ENCODE measurements at places on chromosomes 1 and 21.

DNA sequence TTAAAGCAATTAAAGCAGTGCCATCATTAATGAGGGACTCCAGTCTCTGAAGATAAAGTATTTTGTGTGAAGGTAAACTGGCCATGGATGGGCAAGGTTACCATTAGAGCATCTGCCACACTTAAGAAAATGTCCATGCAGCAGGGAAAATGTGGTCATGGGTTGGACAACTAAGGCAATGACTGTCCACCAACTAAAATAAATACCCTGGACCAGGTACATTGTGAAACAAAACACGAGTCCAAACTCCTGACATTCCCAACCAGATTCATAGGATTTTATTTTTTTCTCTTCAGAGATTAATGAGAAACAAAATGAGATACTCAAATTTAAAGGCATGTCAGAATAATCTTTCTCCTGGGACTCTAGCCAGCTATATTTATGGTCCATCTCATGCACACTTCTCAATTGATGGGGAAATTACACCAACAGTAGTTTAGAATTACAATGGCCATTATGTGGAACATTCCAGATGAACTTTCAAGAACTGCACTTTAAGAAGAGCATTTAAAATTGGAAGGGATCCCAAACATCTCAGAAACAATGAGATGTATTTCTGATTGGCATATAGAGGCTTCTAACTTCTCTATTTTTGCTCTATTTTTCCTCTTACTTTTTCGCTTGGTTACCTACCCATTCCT, 8.1 kb downstream of the GBP7 start:
- no peak overlapping the region for H3K4me3 ChIP-seq
- H3K27ac ChIP-seq = no peak overlapping the region
- H3K4me1 ChIP-seq = no peaks in the 10 kb centered on the region
- H3K36me3 ChIP-seq = no peaks in the 10 kb centered on the region
- H3K27me3 ChIP-seq = no peaks in the 10 kb centered on the region
- DNase-seq = no peak

DNA sequence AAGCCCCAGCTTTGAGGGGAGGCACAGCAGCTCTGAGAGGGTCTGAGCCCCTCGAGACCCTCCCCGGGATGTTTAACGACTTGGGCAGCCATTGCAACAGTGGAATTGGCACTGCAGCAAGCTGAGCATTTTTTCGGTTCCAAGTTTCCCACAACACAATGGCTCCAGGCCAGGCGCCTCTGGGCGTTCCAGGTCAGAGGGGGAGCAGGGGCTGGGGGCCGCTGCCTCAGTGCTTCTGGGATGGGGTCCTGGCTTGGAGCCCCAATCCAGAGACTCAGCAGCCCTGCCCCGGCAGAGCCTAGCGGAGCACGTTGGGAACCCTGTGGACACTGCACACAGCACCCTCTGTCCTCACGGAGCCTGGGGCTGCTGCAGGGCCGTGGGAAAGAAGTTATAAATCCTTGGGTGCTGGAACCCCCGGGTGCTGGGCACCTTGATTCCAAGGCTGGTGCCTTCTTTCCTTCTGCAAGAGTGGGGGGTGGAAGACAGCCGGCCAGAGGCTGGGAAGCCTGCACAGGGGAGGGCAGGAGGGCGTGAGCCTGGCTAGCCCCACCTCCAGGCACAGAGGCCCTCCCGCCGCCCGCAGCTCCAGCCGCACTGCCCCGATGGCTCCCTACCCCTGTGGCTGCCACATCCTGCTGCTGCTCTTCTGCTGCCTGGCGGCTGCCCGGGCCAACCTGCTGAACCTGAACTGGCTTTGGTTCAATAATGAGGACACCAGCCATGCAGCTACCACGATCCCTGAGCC, 50.1 kb downstream of the COL18A1 start:
- peaks cover 27% of the 10 kb centered on the region for H3K36me3 ChIP-seq
- H3K4me1 ChIP-seq = peaks cover 8% of the 10 kb centered on the region
- H3K27me3 ChIP-seq = no peaks in the 10 kb centered on the region
- no peak overlapping the region for H3K27ac ChIP-seq
- DNase-seq = peak; percentile 71
- H3K4me3 ChIP-seq = no peak overlapping the region

GRCh38 chr1:216095400-216095799, 327.8 kb downstream of the USH2A start:
- H3K27me3 ChIP-seq = no peaks in the 10 kb centered on the region
- no peaks in the 10 kb centered on the region for H3K36me3 ChIP-seq
- DNase-seq = no peak
- H3K4me3 ChIP-seq = no peak overlapping the region
- no peak overlapping the region for H3K27ac ChIP-seq

DNA sequence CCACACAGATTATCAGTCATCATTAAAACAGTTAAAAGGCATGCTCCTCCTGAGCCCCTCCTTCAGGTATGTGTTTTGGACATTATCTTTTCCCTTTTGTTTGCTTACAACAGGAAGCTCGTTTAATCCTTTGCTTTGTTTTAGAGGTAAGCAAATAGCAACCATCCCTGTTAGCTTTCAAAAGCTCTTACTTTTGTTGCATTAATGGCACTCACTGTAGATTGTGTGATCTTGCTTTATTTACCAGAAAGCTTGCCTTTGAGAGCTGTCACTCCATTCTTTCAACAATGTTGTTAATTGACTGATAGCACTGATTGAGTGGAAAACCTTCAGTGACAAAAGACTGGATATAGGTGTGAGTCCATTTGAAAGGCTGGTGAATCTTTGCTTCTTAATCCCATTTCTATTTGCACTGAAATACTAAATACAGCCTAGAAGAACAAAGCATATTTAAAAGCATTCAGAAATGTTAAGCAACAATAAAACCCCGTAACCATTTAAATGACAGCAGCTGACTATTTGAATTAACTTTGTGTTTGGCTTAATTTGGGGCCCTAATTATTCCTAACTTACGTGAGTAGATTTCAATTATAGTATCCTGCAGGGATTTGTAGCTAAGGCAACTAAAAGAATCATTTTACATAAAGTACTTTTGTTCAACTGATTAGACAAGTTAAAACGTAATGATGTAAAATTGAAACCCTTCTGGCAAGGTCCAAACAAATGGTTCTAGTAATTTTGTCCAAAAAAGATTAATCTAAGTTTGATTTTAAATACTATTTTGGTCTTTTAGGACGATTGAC, 48.3 kb downstream of the ADGRL2 start:
- H3K4me3 ChIP-seq = no peak overlapping the region
- H3K4me1 ChIP-seq = no peaks in the 10 kb centered on the region

GRCh38 chr1:228299211-228299610, 91.4 kb downstream of the OBSCN start:
- H3K27me3 ChIP-seq = no peaks in the 10 kb centered on the region
- no peaks in the 10 kb centered on the region for H3K4me1 ChIP-seq
- H3K36me3 ChIP-seq = peaks cover 19% of the 10 kb centered on the region
- no peak for DNase-seq

DNA sequence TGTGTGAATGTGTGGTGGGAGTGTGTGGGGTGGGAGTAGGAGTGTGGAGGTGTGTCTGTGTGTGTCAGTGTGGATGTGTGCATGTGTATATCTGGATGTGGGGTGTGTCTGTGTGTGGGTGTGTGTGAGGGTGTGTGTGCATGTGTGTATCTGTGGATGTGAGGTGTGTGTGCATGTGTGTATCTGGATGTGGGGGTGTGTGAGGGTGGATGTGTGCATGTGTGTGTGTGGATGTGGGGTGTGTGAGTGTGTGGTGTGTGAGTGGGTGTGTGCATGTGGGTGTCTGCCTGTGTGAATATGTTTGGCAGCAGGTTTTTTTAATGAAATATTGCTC, 106.1 kb downstream of the PDE9A start:
- H3K36me3 ChIP-seq = peaks cover 23% of the 10 kb centered on the region
- H3K4me3 ChIP-seq = peak overlapping the region; percentile 3
- DNase-seq = no peak
- no peak overlapping the region for H3K27ac ChIP-seq

GRCh38 chr1:69513601-69514000, 54.1 kb upstream of the LRRC7 start:
- DNase-seq = peak; percentile 46
- no peaks in the 10 kb centered on the region for H3K4me1 ChIP-seq
- no peaks in the 10 kb centered on the region for H3K27me3 ChIP-seq
- no peak overlapping the region for H3K27ac ChIP-seq
- no peak overlapping the region for H3K4me3 ChIP-seq
- no peaks in the 10 kb centered on the region for H3K36me3 ChIP-seq

DNA sequence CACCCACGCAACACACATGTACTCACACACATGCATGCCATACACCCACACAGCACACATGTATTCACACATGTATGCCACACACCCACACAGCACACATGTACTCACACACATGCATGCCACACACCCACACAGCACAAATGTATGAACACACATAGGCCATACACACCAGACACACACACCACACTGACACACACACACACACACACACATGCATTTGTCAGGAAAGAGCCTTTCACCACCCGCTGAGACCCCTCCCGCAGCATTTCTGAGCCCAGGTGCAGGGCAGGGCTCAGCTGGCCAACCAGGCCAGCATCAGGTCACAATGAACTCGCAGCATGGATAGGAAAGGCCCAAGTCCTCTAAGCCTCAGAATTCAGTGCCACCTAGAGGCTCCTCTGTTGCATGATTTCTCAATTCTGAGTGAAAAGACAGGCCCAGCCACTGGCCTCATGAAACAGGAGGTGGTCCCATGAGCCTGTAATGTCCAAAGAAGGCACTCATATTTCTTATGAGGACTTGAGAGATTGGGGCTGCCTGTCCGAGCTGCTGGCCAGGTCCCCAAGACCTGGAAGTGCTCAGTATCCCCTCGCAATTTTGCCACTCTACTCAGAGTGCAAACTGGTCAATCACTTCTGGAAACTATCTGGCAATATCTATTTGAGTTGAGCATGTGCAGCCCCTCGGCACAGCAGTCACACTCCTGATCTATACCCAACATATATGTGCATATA, 57.3 kb downstream of the PSMG1 start:
- H3K4me3 ChIP-seq = peak overlapping the region; percentile 46
- DNase-seq = peak; percentile 57
- no peaks in the 10 kb centered on the region for H3K27me3 ChIP-seq
- H3K36me3 ChIP-seq = no peaks in the 10 kb centered on the region
- no peak overlapping the region for H3K27ac ChIP-seq

DNA sequence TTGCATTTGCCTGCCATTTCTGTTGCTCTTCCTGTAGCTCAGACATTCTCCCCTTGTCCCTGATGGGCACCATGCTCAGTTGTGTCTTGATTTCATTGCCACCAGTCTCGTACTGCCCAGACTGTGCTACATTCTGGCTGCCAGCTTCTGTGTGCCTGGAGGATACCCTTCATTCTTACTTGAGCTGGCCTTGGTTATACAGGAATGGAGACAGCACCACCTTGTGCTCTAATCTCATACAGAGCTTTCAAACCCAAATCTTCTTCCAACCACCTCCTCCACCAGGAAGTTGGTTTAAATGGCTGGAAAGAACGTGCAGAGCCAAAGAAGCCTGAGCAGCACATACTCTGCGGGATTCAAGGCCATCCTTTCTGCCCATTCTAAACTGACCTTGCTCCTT, 165.3 kb downstream of the SLC35F3 start:
- H3K4me1 ChIP-seq = no peaks in the 10 kb centered on the region
- H3K4me3 ChIP-seq = no peak overlapping the region
- no peak overlapping the region for H3K27ac ChIP-seq
- no peaks in the 10 kb centered on the region for H3K27me3 ChIP-seq

GRCh38 chr21:33857846-33858666, 57.5 kb downstream of the ATP5PO start:
- H3K4me3 ChIP-seq = no peak overlapping the region
- H3K4me1 ChIP-seq = peaks cover 7% of the 10 kb centered on the region
- no peaks in the 10 kb centered on the region for H3K36me3 ChIP-seq
- no peak for DNase-seq
- no peaks in the 10 kb centered on the region for H3K27me3 ChIP-seq

GRCh38 chr1:233424779-233425178, 97.3 kb downstream of the MAP3K21 start:
- no peak overlapping the region for H3K4me3 ChIP-seq
- H3K4me1 ChIP-seq = no peaks in the 10 kb centered on the region
- H3K36me3 ChIP-seq = no peaks in the 10 kb centered on the region
- no peak for DNase-seq
- no peaks in the 10 kb centered on the region for H3K27me3 ChIP-seq
- no peak overlapping the region for H3K27ac ChIP-seq

- no peak for DNase-seq
- H3K27me3 ChIP-seq = no peaks in the 10 kb centered on the region
- H3K27ac ChIP-seq = no peak overlapping the region
- H3K4me1 ChIP-seq = peaks cover 3% of the 10 kb centered on the region
- no peaks in the 10 kb centered on the region for H3K36me3 ChIP-seq
- no peak overlapping the region for H3K4me3 ChIP-seq
Measured at GRCh38 chr1:92728697-92729096, 56.2 kb downstream of the EVI5 start.

GRCh38 chr1:21902026-21903012, 34.8 kb downstream of the HSPG2 start:
- peak overlapping the region; percentile 97 for H3K27ac ChIP-seq
- H3K4me3 ChIP-seq = no peak overlapping the region
- DNase-seq = peak; percentile 75
- peaks cover 4% of the 10 kb centered on the region for H3K36me3 ChIP-seq

- H3K36me3 ChIP-seq = no peaks in the 10 kb centered on the region
- no peaks in the 10 kb centered on the region for H3K4me1 ChIP-seq
- DNase-seq = no peak
- no peaks in the 10 kb centered on the region for H3K27me3 ChIP-seq
Measured at GRCh38 chr1:112557385-112557784, 48.6 kb downstream of the WNT2B start.

DNA sequence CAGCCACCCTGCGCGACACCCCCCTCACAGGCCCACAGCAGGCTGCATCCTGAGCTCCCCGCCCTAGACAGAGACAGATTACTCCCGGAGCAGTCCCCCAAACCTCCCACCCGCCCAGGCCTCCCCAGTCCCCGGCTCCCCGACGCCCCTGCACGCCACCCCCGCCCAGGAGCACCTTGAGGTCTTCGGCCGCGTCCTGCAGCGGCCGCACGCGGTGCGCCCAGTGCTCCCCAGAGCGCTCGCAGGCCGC, 731 bp downstream of the TRIM11 start:
- no peak for DNase-seq
- H3K4me1 ChIP-seq = peaks cover 17% of the 10 kb centered on the region
- peaks cover 44% of the 10 kb centered on the region for H3K36me3 ChIP-seq
- H3K27me3 ChIP-seq = no peaks in the 10 kb centered on the region
- H3K27ac ChIP-seq = peak overlapping the region; percentile 83
- H3K4me3 ChIP-seq = peak overlapping the region; percentile 91

GRCh38 chr1:30607723-30608122, 115.7 kb downstream of the MATN1 start:
- no peak overlapping the region for H3K4me3 ChIP-seq
- no peaks in the 10 kb centered on the region for H3K27me3 ChIP-seq
- H3K4me1 ChIP-seq = no peaks in the 10 kb centered on the region
- DNase-seq = no peak
- H3K27ac ChIP-seq = no peak overlapping the region
- no peaks in the 10 kb centered on the region for H3K36me3 ChIP-seq

DNA sequence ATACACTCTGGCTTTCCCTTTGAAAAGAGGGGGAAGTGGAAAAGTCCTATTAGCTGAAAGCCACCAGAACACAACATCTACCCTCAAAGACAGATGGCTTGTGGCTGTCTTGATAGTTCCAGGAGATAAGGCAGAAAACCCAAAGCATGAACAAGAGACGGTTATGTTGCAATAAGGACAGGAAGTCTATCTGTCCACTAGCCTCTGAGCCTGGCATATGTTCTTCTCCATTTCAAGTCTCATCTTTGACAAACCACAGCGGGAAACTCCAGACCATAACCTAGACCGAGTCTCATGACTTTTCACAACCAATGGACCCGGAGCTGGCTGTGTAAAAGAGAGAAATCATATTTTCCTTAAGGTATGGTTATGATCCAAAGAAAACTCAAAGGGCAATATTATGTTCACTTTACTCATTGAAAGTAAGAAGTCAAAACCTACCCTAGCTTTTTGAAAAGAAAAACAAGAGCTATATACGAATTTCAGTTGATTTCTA, 33.8 kb downstream of the DUSP10 start:
- peak overlapping the region; percentile 52 for H3K27ac ChIP-seq
- no peak overlapping the region for H3K4me3 ChIP-seq
- H3K4me1 ChIP-seq = peaks cover 10% of the 10 kb centered on the region
- peak; percentile 29 for DNase-seq
- H3K36me3 ChIP-seq = peaks cover 8% of the 10 kb centered on the region
